Left ventricle myocardium superior (tissue), 1 donor: ENCODE measurements at places on chromosomes 6 and 20. TPM values are rescaled to one million over a fixed set of nuclear protein-coding genes. Genes with fewer than 3 reads are reported as not detected.

DNA sequence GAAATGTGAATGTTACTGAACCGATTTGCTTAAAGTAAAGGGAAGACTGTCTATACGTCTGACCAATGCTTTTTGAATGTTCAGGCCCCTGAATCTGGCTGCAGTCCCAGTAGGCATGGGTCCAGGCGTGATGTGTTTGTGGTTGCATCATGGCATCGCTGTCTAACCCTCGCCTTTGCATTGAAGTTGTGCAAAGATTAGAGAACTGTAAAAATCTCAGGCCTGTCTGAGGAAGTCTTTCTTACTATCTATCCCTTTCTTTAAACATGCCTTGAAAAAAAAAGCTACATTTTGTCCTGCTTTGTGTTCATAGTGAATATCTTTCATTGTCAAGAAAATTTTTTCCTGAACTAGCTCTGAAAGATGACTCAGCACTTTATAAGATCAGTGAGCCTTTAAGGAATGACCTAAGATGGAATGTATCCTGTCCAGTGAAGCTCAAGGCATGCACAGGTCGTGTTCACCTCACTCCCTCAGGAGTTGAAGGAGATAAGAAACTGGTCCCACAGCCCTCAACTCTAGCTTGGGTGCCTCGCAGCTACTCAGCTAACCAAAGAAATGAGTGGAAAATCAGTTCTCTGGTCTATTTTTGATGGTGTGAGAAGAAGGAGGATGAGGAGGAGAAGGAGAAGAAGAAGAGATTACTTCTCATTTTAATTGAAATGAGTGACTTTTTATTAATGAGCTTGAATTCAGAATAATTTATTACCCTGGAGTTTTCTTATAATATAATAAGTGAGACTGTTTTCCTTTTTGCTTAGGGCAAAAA, 48.6 kb downstream of the TPD52L1 start:
- DNase-seq = peak; percentile 59

- DNase-seq = no peak
These were observed 19.1 kb downstream of the TLDC2 start for GRCh38 chr20:36895036-36895435.

DNA sequence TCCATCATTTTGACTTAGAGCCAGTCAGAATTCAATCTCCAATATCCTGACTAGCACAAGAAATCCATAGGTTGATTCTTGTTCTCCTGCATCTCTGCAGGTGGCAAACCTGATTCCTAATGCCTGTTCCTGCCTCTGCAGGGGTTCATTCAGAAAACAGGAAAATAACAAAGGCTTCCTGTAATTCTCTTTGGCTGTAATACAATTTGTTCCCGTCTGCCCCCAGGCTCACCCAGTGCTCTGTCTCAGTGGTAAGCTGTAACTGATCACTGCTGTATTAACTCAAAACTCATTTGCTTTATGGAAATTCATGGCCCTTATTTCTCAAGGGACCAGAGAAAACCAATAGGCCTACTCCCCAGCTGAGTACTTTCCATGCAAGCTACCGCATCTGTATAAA, 88.6 kb downstream of the OPRM1 start:
- no peak for DNase-seq

DNA sequence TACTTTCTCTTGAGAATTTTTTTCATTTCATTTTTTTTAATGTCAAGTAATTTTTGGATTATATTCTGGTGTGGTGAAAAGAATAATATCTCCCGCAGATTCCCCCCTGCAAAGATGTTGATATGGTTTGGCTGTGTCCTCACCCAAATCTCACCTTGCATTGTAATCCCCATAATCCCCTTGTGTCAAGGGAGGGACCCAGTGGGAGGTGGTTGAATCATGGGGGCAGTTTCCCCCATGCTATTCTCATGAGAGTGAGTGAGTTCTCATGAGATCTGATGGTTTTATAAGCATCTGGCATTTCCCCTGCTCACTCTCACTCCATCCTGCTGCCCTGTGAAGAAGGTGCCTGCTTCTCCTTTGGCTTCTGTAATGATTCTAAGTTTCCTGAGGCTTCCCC, 58.7 kb upstream of the PMEPA1 start:
- no peak for DNase-seq

DNA sequence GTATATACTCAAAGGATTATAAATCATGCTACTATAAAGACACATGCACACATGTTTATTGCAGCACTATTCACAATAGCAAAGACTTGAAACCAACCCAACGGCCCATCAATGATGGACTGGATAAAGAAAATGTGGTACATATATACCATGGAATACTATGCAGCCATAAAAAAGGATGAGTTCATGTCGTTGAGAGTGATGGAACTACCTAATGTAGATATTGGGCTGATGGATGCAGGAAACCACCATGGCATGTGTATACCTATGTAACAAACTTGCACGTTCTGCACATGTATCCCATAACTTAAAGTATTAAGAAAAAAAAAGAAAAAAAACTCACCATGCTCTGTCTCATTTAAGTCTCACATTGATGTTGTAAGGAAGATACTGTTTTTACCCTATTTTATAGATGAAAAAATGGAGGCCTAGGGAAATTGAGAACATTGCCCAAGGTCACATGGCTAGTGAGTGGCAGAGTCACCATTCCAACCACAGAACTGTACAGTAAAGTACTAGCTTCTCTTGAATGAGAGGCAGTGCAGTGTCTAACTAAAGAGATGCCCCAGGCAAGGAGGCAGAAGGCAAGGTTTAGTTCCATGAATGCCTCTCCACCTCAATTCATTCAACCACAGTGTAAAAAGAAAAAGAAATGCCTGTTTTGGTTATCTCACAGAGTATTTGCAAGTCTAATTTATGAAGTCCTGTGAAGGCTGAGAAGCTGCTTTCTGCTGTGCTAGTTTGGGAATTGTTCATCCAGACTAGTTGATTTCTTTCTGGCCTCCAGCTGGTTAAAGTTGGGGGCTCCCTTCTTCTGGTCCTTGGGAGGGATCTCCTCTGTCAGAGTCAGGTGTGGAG, 68.2 kb downstream of the FIG4 start:
- DNase-seq = no peak

DNA sequence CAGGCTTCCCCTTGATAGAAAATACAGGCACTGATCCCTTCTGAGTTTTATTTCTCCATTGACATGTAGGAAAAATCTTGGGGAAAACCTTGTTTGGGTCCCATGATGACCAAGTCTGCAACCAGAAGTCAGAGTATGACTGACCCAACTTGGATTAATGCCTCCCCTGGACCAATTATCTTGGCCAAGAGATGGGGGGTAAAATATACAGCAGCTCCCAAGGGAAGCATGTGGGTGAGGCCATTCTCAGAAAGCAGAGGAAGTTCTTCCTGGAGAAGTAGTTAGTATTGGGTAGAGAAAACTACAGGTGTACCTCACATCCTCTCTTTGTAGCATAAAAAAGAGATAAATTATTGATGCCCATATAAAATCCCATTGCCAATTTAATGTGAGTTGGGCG, 285.2 kb upstream of the PLCB4 start:
- no peak for DNase-seq

DNA sequence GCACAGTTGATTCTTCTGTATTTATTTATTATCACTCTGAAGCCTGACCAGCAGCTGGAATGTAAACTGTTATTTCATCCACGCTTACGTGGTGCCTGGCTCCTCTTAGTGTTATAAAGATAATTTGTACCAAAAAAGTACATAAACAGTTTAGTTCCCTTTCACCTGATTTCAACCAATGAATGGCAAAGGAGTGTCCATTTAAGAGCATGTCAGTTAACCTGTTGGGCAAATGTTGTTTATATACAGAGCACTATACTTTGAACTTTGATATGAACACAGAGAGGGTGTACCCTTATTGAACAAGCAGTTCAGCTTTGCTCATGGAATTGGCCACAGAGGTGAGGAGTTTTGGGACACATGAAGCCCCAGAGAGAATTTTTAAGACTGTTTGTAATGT, 7.2 kb upstream of the CTCFL start:
- DNase-seq = no peak

DNA sequence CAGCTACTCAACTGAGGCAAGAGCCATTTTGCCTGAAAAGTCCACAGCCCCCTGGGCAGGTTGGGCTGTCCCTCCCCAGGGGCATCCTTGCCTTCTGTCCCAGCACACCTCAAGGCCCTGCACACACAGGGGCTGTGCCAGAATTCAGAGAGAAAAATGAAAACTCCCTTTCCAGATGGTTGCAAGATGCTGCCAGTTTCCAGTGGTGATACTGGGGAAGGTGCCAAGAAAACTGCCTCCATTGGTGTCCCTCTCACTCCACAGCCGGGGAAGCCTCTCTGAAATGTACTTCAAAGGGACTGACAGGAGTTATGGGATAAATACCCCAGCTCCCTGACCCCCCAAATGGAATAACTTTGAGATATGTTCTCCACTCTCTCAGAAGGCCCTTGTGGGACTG, 154.2 kb upstream of the MAFB start:
- no peak for DNase-seq

DNA sequence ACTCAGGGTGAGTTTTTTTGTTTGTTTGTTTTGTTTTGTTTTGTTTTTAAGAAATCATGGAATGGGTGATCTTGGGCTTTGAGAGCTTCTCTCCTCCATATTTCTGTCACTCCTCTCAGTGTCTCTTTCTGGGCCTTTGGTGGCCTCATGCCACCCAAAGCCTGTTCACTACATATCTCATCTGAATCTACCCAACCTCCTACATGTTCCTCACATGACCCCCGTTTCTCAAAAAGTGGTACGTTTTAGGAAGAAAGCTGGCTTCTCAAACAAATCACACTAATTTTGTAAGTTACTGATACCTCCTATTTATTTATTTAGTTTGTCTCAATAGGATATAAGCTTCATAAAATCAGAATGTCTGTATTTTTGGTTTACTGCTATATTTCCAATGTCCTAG, 80.0 kb downstream of the SESN1 start:
- DNase-seq = no peak

- DNase-seq = no peak
These were observed 3.5 kb downstream of the SERPINB9 start for GRCh38 chr6:2899596-2899995.

DNA sequence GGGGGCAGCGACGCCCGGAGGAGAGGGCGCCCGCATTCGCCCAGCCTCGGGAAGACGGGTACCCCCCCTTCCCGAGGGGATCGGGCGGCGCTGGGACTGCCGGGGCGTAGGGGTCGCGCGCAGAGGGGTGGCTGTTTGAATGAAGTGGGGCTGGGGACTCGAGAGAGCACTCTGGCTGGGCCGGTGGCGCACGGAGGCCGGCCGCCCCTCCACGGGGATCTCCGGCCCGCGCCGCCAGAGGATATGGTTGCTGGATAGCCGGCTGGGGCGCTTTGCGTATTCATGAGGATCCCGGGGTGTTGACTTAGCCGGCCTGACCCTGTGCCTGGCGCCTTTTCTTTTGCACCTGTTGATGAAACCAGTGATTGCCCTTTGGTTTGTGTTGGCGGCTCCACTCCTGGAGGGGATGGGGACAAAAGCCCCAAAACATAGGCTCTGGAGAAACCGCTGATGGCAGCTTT, 469 bp downstream of the SYNJ2 start:
- peak; percentile 59 for DNase-seq

GRCh38 chr6:168915242-168915641, 338.4 kb downstream of the THBS2 start:
- no peak for DNase-seq

DNA sequence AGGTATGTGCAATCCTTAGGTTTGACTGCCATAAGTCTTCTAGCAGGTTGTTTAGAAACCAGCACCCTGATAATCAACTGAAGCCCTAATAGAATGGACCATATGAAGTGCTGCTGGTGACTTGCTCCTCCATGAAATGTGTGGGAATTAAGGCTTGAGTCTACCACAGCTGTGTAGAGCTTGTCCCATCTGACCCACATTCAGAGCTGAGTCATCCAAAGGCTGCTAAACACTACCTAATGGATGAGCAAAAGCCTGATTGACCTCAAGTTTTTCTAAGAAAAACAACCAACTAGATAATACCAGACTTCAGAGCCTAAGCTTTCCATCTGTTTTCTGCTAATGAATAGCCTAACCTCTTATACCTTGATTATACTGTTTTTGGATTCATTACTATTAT, 120.3 kb upstream of the MOCS1 start:
- no peak for DNase-seq

DNA sequence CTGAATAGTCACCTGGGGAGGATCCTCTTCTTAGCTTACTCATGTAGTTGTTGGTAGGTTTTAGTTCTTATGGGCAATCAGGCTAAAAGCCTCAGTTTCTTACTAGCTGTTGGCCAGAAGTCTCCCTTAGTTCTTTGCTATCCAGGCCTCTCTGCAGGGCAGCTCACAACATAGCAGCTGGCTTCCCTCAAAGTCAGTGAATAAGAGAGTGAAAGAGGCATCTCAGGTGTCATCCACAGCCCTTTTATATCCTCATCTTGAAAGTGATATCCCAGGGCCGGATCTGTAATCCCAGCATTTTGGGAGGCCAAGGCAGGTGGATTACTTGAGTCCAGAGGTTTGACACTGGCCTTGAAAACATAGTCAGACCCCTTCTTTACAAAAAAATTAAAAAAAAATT, 42.1 kb upstream of the FOXA2 start:
- no peak for DNase-seq

GRCh38 chr6:115729036-115729435, 331.7 kb downstream of the FRK start:
- DNase-seq = no peak

DNA sequence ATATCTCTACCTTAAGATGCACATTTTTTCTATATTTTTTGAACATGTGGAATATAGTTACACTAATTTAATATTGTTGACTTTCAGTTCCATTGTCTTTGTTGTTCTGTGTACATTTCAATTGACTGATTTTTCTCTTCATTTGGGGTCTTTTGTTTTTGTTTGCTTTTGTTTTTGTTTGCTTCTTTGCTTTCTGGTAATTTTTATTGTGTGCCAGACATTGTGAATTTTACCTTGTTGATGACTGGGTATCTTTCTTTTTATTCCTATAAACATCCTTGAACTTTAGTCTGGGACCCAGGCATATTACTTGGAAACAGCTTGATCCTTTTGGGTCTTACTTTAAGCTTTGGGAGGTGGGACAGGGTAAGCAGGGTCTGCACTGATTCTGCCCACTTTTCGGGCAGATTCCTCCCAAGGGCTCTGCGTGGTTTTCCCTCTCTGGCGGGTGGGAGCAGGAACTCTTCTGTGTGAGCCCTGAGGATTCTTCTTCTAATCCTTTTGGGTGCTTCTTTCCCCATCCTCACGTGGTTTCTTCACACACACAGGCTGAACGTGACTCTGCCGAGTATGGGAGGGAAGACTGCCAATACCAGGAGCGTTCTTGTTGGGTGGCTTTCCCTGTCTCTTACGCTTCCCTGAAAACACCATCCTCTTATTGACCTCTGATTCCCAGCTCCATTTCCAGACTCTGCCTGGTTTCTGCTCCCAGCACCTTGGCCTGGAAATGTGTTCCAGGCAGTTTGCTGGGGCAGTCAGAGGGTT, 200.5 kb downstream of the ARID1B start:
- DNase-seq = no peak

GRCh38 chr6:17584241-17584803, 15.8 kb upstream of the FAM8A1 start:
- no peak for DNase-seq

- DNase-seq = no peak
These were observed 5.3 kb upstream of the CST7 start for GRCh38 chr20:24943731-24944130.

- DNase-seq = no peak
These were observed 324.3 kb downstream of the QKI start for GRCh38 chr6:163738725-163739407.

Gene LBP
- total RNA-seq = 0.25 TPM

Gene DTD1
- total RNA-seq = 10.7 TPM

Gene RIPOR3
- total RNA-seq = 8.0 TPM

Gene SAPCD1
- total RNA-seq = 0.47 TPM

Gene FERMT1
- total RNA-seq = 1.1 TPM

Gene TRIM15
- total RNA-seq = not detected

Gene BTNL2
- total RNA-seq = not detected
